ENCODE measurements at places on chromosomes 12 and 14.
A peak's percentile ranks its signal among the peaks of the same experiment; 100 is the strongest.

- DNase-seq = no peak
Observed at GRCh38 chr14:27242874-27243273, 645.0 kb upstream of the NOVA1 start.

GRCh38 chr14:99522934-99523703 lies 41.9 kb downstream of the CCNK start:
- no peak for DNase-seq

- DNase-seq = no peak
Observed at GRCh38 chr14:94001016-94001415, 3.9 kb downstream of the CCDC197 start.

DNA sequence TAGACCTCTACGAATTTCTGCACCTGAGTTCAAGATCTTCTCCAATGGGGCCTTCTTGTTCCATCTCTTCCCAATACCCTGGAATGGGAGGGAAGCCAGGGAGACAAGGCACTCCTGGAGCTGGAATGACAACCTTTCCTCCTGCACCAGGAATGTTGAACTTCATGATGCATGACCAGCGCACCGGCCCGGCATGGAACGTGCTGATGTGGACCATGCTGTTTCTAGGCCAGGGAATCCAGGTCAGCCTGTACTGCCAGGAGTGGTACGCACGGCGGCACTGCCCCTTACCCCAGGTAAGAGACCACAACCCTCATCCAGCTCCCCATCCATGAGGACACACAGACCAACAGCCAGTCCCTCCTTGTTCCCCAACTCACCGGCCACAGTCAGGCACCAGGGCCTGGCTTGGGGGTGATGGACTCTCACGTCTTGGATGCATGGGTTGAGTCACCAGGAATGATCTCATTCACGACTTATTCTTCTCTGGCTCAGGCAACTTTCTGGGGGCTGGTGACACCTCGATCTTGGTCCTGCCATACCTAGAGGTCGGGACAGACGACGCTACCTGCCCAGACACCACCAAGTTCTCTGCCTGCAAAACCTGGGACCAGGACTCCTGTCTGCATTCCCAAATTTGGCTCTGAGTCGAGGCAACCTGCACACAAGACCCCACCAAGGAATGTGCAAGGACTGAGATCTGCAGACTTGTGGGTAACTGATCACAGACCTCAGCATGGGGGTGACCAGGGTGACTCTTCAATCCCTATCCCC lies 20.5 kb downstream of the SOAT2 start:
- DNase-seq = no peak

DNA sequence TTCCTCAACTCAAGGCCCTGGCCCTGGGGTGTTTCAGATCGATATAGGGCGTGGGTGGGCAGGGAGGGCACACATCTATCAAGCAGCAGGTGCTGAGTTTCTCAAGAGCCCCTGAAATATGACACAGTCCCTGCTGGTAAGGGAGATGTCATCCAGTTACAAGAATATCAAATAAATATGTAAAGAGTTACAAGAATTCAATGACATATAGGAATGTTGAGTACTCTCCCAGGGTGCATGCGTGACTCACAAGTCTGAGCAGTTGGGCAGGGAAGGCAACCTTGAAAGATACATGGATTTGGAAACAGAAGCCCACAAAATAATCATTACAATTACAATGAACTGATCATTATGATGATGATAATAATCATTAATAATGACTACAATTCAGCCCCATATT lies 35.2 kb downstream of the MVK start:
- DNase-seq = no peak

DNA sequence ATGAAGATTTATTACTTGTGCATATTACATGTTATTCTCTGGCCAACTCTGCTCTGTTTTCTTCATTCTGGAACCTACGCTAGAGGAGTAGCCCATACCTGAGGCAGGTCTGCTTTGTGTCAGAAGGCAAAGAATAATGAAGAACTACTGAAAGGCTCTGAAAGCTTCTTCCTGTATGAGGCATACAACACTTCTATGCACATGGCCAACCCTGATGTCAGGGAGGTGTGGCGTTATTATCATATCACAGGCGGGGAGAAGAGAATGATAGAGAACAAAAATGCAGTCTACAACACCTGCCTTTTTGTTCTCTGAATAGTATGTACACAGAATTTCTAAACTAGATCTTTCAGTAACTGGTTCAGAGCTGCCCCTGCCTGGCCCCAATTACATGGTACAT lies 32.5 kb upstream of the CRY1 start:
- no peak for DNase-seq

DNA sequence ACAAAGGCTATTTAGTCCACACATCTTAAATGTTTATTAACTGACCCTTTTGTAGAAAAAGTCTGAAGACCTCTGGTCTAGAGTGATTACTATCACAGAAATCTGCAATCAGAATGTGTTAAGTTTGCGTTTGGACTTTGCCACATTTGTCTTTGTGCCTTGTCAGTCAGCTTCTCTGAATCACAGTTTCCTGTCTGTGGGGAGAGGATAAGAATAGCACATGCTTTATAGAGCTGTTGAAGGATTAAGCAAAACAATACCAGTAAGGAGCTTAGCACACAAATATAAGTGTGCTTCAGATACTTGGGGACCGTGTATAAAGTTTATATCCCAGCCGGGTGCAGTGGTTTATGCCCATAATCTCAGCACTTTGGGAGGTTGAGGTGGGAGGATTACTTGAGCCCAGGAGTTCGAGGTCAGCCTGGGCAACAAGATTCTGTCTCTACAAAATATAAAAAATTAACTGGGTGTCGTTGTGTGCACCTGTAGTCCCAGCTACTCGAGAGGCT lies 63.0 kb upstream of the BTG1 start:
- peak; percentile 6 for DNase-seq

DNA sequence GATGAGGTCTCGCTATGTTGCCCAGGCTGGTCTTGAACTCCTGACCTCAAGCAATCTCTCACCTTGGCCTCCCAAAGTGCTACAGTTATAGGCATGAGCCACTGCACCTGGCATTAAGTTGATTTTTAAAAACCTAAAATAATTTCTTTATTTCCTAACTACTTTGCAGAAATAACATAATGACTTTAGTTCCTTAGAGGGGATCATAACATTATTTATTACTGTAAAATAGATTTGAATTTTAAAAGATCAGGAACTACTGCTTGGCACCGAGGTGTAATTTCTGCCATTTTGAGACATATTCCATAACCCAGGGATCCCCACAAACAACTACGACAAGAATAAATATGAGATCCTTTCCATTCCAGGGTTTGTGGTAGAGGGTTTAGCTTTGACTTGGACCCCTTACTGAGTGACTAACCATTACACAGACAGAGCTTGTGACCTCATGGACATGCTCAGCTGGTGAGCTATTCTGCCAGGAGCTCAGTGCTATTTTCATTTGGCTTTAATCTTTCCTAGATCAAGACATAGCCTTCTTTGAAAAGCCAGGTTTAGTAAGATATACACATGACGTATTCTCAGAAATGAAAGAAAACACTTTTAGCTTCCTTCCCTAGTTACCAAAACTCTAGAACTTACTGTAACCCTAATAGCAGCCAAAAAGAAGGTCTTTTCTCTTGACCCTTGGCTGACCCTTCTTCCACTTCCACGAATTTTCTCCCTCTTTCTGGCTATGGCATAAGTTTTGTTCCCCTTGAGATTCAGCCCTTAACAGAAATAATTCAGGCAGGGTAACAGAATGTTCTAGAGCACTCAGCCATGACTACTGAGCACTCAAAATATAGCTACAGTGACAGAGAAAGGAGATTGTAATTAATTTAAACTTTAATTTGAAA lies 75.1 kb upstream of the NUDT4 start:
- DNase-seq = no peak

DNA sequence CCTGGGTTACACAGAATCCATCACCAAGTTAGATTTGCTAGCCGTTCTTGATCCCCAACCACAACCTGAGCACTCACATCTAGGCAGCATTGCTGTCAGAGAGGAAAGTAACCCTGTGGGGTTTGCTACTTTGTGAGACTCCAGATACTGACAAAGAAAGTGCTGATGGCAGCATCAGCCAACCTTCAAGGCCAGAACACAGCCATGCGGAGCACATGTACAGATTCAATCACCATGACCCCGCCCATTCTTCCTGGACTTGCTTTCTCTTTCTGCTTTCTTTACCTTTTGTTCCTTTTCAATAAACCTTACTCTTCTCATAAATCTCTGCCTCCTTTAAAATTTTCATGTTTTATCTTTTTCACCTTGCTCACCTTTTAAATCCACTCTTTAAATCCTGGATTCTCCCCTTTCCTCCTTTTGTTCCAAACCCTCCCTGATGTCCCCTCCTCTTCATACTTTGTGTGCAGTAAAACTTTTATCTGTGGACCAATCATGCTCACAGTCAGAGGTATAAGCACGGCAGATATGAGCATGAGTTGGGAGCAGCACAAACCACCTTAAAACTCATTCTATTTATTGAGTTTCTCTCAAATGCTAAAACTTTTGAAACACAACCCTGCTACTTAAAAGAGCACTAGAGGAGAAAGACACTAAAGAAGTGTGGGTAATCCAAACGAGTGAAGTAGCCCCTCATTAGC lies 21.9 kb upstream of the CERS5 start:
- DNase-seq = no peak

DNA sequence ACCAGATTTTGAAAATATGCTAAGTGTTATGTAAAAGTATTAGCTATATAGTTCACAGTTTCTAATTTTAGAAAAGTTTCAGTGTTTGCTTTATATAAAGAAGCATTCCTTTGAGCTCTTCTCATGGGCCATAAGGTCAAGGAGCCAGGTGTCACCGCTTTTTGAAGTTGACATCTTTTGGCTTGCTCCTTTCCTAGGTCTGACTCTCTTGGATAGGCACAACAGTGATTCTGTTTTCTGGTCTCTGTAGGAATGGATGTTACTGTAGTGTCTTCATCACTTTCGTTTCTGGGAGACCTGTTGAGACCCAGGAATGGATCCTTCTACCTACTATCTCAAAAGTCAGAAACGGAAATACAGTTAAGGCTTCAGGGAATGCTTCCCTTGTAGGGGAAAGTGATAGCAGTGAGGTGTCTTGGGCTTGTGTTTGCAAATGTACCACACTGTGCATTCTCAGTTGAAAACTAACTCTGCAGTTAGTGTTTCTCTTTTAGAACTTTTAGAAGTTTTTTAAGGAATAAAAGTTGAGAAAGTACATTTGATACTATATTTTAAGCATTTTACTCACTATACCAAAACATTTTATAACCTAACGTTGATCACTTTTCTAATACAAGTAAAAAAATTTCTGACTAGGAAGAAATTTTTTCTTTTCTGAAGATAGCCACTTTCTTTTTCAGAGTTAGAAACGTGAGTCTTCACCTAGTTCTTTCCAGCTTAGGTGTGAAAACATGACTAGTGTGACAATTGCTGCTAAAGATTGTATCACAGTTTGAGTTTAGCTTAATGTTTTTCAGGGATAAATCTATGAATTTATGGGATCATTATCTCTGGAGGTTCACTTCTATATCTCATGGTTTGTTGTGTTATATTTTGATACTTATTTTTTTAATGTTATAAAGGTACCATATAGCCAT lies 20.8 kb downstream of the VRK1 start:
- no peak for DNase-seq

GRCh38 chr12:19129486-19130223 lies at the start of gene PLEKHA5:
Gene PLEKHA5 (plus strand): TSS chr12:19129733. CDS start chr12:19129800, 67 bp downstream.
- peak; percentile 75 for DNase-seq

GRCh38 chr12:107134558-107134957 lies 41.2 kb upstream of the CRY1 start:
- DNase-seq = no peak

- DNase-seq = no peak
Observed at GRCh38 chr12:48286665-48287064, 64.1 kb downstream of the ZNF641 start.

DNA sequence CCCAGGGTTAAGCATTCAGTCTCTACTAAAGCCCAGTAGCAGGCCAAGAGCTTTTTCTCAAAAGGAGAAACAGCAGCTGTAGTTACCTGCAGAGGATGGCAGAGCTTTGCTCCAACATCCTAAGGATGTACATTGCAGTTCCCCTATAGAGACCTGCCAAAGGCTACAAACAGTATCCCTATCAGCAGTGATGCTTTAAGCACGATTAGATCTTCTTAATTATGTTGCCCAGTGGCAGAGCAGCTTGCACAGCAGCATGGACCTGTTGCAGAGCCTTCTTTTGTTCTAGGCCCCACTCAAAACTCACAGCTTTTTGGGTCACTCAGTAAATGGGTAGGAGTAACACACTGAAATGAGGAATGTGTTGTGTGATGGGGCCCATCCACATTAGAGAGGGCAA lies 46.4 kb upstream of the CRY1 start:
- no peak for DNase-seq

- no peak for DNase-seq
Observed at GRCh38 chr14:21882226-21882625, 208.6 kb upstream of the OR4E1 start.

- no peak for DNase-seq
Observed at GRCh38 chr14:68703093-68703492, 89.8 kb downstream of the ZFP36L1 start.

GRCh38 chr14:59566296-59566695 lies 10.3 kb downstream of the CCDC175 start:
- no peak for DNase-seq

- no peak for DNase-seq
Observed at GRCh38 chr12:122844366-122844971, 9.2 kb downstream of the HIP1R start.

DNA sequence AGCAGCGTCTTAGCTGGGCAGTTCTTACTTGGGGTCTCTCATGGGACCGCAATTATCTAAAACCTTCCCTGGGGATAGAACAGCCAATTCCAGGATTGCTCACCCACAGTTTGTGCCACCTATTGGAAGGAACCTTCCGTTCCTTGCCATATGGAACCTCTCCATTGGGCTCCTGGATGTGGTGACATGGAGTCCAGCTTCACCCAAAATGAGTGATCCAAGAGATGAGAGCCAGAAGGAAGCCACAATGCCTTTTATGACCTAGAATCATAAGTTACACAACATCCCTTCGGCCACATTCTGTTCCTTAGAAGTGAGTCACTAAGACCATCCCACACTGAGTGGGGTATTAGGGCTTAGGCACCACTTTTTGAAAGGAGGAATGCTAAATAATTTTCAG lies 164.4 kb downstream of the FBXL14 start:
- no peak for DNase-seq

- DNase-seq = peak; percentile 18
Observed at GRCh38 chr12:27142101-27142721, 59.8 kb upstream of the C12orf71 start.

DNA sequence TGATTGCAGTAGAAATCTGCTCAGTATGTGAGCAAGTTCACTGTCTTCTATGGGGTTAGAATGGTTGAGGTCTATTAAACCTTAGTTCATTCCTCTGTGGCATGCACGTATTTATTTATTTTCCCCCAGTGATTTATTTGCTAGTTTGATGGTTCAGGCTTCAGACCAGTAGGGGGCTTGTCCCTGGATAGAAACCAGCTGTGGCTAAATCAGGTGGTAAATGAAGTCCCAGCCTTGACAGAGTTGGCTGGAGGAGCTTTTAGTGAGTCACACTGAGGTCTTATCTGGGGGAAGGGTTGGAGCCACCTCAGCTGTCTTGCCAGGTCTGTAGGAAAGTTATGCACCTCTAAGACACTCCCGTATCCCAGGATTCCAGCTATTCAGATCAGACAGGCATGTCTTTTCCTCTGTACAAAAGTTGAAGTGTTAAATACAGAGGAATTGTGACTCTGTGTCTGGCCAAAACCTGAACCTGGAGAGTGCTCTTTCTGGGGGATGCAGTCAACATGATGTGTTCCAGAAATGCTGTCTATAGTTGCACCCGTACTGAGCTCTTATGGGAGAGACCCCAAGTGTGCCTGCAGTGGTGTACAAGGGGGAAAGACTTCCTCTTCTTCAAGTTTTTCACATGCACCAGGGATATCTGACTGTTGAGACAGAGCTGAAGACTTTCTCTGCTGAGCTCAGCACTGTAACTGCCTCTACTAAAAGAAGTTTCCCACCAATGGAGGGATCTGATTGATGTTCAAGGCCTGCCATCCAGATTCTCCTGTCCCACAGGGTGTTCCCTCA lies 1322.1 kb downstream of the TMEM121 start:
- DNase-seq = no peak
